ENCODE measurements at places on chromosomes 3 and 15. TPM values are rescaled to one million over a fixed set of nuclear protein-coding genes. Genes with fewer than 3 reads are reported as not detected.
A peak's percentile ranks its signal among the peaks of the same experiment; 100 is the strongest.

The TLR9 gene
- total RNA-seq = 0.42 TPM

The FOXL2NB gene
- not detected for total RNA-seq

The C2CD4B gene
- total RNA-seq = 2.8 TPM

The THRB gene
- total RNA-seq = 26.2 TPM

The NEIL1 gene
- 40.7 TPM for total RNA-seq

- DNase-seq = no peak
These were observed 442.6 kb upstream of the PROK2 start for GRCh38 chr3:72227486-72228070.

DNA sequence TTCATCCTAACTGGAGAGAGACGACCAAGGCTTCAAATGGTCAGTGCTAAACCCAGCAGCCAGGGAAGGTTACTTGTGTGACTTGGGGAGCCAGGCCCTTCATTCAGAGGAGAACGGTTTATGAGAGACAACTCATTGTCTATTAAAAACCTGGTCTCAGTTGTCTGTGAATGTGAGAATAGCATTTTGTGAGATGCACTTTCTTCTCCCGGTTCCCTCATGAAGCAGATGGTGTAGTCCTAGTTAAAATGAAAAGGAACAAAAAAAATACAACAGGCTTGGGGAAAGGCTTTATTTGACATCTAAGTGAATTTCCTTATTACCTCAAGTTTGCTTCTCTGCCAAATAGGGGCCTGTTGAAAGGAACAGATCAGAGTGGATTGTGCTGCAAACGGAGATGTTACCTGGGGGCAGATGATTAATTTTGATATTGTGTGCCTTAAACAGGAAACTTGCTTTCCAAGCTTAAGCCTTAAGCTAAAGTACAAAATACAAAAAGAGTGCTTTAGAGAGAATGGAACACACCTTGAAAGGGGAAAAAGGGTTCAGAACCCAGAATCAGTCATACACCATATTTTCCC is 202.7 kb upstream of the BHLHE40 start:
- no peak for DNase-seq

GRCh38 chr3:106033654-106034053 is 164.8 kb upstream of the CBLB start:
- no peak for DNase-seq

DNA sequence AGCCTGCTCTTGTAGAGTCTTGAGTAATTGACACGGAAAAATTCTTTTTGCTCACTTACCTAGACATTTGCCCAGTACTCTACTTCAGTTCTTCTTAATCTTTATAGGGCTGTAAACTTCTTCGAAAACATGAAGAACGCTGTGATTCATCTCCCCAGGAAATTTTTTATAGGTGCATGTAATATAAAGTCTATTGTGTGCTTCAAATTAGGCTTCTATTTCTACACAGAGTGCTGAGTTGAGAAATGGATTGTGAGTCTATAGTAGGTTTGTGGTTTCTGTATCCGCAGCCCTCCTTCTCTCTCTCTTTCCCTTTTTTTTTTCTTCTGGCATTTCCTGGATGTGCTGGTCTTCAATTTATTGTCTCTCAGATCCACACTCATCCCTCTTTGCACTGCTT is 183.3 kb upstream of the DCBLD2 start:
- DNase-seq = no peak

DNA sequence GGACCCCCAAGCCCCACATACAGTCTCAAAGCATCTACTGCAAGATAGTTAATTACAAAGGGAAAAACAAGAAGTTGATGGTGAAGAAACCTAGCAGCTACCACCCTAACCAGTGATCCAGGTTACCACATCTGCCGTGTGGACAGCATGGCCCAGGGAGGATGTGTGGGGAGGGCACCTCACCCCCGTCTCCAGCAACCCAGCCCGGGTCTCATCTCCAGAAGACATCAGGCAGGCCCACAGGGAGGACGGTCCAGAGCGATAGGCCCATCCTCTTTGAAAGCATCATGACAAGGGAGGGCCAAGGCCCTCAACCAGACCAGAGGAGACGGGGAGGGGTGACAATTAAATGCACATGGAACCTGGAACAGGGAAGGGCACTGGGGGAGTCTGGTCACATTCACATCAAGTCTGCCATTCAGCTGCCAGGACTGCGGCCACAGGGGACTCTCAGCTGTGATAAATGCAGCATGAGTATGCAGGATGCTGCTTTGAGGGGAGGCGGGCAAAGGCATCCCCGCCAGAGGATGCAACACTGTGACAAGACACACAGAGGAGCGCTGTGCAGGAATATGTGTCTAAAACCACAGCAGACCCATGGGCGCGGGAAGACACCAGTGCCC is 18.8 kb downstream of the ZXDC start:
- DNase-seq = no peak

- no peak for DNase-seq
These were observed 52.9 kb downstream of the CLSTN2 start for GRCh38 chr3:139987908-139988307.

DNA sequence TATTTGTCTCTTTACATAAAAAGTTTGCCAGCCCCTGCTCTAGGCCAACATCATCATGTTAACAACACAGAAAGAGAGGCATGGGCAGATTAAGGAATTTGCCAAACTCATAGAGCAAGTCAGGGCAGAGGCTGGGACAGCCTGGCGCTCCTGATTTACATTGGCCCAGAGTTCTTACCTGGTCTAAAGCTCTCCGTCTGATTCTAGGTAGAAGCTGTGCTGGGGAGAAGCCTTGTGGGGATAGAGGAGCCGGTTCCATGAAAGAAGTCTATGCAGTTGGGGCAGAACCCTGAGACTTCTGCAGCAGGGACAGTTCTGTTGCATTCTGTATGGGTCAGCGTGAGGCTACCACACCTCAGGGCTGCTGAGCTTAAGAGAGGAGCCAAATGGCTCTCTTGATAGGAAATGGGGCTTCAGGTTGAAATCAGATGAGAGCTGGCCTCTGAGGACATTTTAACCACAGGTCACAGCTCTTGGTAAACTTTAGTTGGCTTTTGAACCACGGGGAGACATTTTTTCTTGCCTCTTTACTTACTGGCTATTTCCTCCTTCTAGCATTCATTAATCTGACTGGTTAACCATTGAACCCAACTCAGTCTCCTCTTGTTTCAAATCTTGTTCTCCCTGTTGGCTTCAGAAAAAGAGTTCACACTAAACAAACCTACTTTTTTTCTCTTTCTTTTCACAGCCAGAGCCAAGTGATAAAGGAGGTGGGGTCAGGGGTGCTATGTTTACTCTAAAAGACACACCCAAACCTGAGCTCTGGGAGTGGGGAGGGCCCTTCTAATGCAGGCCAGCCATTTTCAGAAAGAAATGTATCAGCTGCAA is 250.7 kb downstream of the OPA1 start:
- peak; percentile 59 for DNase-seq

- DNase-seq = no peak
These were observed 25.5 kb upstream of the FLNB start for GRCh38 chr3:57982561-57983243.

DNA sequence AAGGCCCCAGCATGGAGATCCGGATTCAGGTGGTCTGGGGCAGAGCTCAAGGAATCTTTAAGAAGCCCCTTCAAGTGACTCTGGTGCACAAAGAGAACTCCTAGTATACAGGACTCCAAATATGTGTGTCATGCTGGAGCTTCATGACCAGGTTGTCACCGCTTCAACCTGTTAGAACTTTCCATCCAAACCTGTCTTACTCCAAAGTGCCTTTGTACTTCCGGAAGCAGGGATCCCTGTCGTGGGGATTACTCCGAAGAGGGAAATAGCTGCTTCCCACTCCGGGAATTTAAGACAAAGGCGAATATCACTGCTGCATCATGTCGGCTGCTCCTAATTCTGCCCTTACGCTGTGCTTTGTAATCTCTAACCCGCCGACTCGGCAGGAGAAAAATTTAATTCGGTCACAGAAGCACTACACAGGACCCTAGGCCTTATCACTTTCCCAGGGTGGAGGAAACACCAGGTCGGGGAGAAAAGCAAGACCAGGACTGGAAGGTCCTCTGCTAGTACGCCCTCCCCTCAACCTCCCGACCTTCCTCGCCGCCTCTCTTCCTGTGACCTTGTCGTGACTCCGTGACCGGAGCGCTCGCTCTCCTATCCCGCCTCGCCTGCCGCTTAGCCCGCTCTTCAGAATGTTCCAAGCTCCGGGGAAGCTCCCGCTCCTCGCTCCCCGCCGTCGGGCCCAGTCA is 730 bp downstream of the HIGD1A start:
- DNase-seq = no peak

GRCh38 chr15:92707880-92708551 is 52.4 kb upstream of the FAM174B start:
- no peak for DNase-seq

GRCh38 chr3:184339001-184339400 is 1.6 kb downstream of the FAM131A start:
- no peak for DNase-seq

- no peak for DNase-seq
These were observed 43.5 kb downstream of the FMN1 start for GRCh38 chr15:33150971-33151370.

DNA sequence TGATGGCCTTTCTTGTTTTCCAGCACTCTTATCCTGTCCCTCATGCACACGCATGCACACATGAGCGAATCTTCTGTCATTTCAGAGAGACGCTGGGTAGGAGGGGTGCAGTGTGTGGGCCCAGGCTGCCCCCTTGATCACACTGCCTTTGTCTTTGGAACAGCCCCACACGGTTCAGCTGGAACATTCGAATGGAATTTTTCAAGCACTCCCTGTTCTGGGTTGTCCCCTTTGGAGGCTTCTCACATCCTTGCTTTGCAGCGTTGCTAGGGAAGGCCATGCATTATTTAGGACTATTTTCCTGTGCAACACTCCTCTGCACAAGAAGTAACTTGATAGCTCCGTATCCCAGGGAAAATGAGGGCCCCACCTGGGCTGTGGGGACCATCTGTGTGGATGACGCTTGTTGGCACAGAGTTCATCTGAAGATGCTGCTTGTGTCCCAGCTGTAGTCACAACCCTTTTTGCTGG is 78.4 kb downstream of the SPSB4 start:
- DNase-seq = no peak

- DNase-seq = no peak
These were observed 6.9 kb downstream of the MTMR10 start for GRCh38 chr15:30984542-30984941.

Measured in left colon (tissue), 2 donors.